ENCODE measurements at places on chromosomes 4 and X. TPM values are rescaled to one million over a fixed set of nuclear protein-coding genes. Genes with fewer than 3 reads are reported as not detected.
A peak's percentile ranks its signal among the peaks of the same experiment; 100 is the strongest.

GRCh38 chrX:143661286-143661685, 25.4 kb upstream of the SLITRK4 start:
- DNase-seq, result no peak

DNA sequence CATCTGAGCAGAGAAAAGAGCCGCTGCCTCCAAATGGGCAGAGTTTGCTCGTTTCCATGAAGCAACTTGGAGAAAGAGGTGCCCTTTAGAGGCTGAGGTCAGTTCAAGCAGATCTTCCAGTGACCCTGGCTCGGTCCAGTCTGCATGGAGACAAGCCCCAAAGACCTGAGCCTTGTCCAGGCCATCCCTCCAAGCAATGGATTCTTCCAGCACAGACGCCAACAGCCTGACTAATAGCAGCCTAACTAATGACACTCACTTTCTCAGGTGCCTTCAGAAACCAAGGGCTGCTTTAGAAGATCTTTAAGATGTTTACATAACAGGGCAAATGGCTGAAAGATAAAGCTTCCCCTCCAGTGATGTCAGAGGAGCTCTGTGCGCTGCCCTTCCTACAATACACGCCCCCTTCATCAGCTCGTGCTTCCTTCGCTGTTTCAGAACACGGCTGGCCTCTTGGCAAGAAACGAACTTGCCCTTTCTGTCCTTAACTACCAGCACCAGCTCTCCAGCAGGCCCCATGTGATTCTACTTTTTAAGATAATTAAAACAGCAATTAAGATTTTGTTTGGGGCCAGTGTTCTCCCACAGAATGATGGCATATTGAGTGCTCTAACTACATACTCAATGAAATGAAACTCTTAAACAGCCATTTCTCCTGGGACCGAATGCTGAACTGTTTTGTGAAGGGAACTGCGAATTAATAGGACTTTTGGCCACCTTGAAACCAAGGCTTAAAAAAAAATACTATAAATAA, 119.0 kb downstream of the GPR143 start:
- DNase-seq, result no peak

- DNase-seq, result no peak
Measured at GRCh38 chrX:138791551-138791950, 80.0 kb upstream of the FGF13 start.

DNA sequence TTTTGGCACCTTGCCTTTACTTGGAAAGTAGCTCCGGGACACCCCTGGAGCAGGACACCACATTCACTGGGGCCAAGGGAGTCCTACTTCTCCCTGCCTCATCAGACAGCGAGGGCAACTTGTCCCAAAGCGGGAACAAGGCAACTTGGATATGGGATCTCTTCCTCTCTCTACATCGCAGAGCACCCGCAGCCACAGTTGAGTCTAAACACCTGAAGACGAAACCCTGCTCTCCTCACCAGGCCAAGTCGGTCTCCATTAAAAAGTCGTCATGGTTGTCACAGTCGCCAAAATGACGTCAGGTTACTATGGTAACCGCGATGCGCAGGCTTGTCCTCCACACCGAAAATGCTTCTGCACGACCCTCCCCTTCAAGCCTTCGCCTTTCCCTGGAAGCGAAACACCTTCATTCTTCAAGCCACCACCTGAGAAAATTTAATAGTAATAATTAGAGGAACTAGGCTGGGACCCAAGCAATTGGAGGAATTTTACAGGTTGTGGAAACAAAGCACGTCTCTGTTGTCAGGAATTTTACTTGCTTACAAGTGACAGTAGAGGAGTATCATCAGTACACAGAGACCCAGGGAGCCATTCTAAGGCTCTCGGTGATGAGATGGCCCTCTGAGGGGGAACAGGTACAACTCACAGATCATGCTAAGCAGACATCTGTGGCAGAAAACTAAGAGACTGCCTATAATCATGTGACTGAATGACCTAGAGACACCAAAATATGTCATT, 30.5 kb upstream of the TCEAL4 start:
- peak; percentile 48 for DNase-seq

- DNase-seq, result no peak
Measured at GRCh38 chrX:31271615-31272471, 200.0 kb upstream of the FTHL17 start.

DNA sequence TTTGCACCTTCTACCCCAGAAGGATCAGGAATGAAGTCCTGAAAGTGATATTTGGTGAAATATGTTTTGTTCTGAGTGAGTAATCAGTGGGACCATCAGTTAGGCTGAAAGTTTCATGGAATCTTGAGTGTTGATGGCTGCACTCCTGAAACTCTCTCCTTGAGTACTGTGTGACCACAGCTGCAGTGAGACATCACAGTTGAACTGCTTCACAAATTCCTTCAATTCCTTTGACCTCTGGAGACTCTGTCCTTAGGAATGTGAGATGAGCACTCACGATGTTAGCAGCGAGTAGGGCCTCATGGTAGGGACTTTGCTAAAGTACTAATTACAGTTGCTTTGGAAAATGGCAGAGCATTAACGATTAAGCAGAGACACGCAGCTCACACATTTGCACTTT, 142.9 kb upstream of the SLC4A4 start:
- no peak for DNase-seq

GRCh38 chr4:9825049-9825448, 43.6 kb downstream of the DRD5 start:
- no peak for DNase-seq

GRCh38 chr4:5804656-5805055, 88.2 kb downstream of the CRMP1 start:
- DNase-seq, result no peak

DNA sequence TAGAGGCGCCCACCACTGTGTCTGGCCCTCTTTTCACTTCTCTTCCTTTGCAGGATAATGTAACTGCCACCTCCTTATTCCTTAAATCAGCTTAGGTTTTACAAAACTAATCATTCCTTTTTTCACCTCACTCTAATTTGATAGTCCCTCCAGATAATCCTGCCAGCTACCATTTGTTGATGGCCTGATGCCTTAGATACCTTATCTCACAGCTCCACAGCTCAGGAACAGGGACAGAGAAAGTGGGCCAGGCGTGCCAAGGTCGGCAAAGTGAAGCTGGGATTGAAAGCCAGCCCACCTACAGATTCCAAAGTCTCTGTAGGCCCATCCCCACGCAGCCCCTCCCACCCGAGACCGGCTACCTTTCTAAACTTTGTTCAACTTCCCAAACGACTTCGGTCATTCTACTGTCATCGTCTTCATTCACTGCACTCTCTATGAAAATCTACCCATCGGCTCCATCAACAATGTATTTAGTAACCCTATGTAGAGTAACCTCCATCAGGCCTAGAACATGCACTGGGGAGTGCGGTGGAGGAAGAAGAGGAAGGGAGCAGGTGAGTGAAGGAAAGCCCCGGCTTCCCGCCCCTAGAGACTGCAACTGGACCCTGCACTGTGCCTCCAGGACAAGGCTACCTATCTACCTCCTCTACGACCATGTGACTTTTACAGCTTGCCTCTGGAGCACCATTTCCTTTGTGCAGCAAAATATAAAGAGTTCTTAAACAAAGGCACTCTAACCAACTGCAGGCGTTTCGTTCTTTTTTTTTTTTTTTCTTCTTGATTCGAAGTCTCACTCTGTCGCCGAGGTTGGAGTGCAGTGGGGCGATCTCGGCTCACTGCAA, 1.5 kb downstream of the CASP6 start:
- no peak for DNase-seq

DNA sequence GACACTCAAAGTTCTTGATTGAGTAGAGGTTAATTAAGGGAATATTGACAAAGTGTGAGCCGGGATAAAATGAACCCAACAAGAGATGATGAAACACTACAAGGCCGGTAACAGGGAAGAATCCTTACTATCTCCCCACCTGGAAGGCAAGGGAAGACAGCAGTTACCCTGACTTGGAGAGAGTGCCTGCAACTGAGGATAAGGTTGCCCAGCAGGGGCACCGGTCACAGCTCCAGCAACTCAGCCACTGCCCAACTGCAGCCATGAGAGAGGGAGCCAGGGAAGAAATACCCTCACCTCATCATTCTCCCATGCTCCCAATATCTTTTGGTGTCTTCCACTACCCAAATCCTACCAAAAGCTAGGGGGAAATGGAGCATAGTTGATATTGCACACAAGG, 212.7 kb downstream of the KCTD8 start:
- DNase-seq, result no peak

Gene PLS3
- total RNA-seq, result 33.0 TPM

Gene GUCY1A1
- 7.4 TPM for total RNA-seq

Gene SH3RF1
- 45.3 TPM for total RNA-seq

Gene VEGFD
- 1.6 TPM for total RNA-seq

Gene NDNF
- 9.0 TPM for total RNA-seq

Gene CFP
- 2.9 TPM for total RNA-seq

Data from mucosa of descending colon (tissue), 3 donors.